H7 (cell line): ENCODE measurements at places on chromosomes 13 and 19. TPM values are rescaled to one million over a fixed set of nuclear protein-coding genes. Genes with fewer than 3 reads are reported as not detected.

ANKRD24 gene
- 1.0 and 1.2 TPM in 2 replicates for total RNA-seq

AP1M2 gene
- total RNA-seq = 16.4 and 23.7 TPM in 2 replicates

WDR62 gene
- total RNA-seq = 27.0 and 35.1 TPM in 2 replicates

ZNF726 gene
- total RNA-seq = not detected in 2 replicates

ZNF763 gene
- total RNA-seq = 0.33 TPM in 1 of 2 replicates, not detected in the other

UNC13A gene
- 6.6 and 8.8 TPM in 2 replicates for total RNA-seq

CEACAM19 gene
- 0.17 and 1.1 TPM in 2 replicates for total RNA-seq

RNF225 gene
- total RNA-seq = 0.70 TPM in 1 of 2 replicates, not detected in the other

RNF17 gene
- total RNA-seq = not detected in 2 replicates

CGB2 gene
- total RNA-seq = 1.4 TPM in 1 of 2 replicates, not detected in the other
